ENCODE measurements at places on chromosomes 1 and 21. TPM values are rescaled to one million over a fixed set of nuclear protein-coding genes. Genes with fewer than 3 reads are reported as not detected.

Gene VSIG8
- total RNA-seq = not detected

Gene NID1
- total RNA-seq = 43.7 TPM

Gene LRRC3
- 4.7 TPM for total RNA-seq

Gene SERPINC1
- total RNA-seq = 0.98 TPM

Gene IFFO2
- total RNA-seq = 23.7 TPM

Gene MAP3K21
- total RNA-seq = 10.4 TPM

- no peaks in the 10 kb centered on the region for H3K36me3 ChIP-seq
- H3K27ac ChIP-seq = no peak overlapping the region
- no peaks in the 10 kb centered on the region for H3K27me3 ChIP-seq
- no peak overlapping the region for H3K4me3 ChIP-seq
Measured at GRCh38 chr1:220991506-220991905, 112.3 kb downstream of the HLX start.

- no peak overlapping the region for H3K27ac ChIP-seq
- no peaks in the 10 kb centered on the region for H3K36me3 ChIP-seq
- no peak overlapping the region for H3K4me3 ChIP-seq
- no peak for DNase-seq
- no peaks in the 10 kb centered on the region for H3K27me3 ChIP-seq
Measured at GRCh38 chr21:16707274-16707673, 805.6 kb upstream of the CXADR start.

GRCh38 chr1:63969441-63969901, 195.7 kb downstream of the ROR1 start:
- no peaks in the 10 kb centered on the region for H3K27me3 ChIP-seq
- H3K4me3 ChIP-seq = no peak overlapping the region
- 0 out of 2 replicates have a peak, but pooled peaks cover 3% of the 10 kb centered on the region for H3K4me1 ChIP-seq
- no peaks in the 10 kb centered on the region for H3K36me3 ChIP-seq

DNA sequence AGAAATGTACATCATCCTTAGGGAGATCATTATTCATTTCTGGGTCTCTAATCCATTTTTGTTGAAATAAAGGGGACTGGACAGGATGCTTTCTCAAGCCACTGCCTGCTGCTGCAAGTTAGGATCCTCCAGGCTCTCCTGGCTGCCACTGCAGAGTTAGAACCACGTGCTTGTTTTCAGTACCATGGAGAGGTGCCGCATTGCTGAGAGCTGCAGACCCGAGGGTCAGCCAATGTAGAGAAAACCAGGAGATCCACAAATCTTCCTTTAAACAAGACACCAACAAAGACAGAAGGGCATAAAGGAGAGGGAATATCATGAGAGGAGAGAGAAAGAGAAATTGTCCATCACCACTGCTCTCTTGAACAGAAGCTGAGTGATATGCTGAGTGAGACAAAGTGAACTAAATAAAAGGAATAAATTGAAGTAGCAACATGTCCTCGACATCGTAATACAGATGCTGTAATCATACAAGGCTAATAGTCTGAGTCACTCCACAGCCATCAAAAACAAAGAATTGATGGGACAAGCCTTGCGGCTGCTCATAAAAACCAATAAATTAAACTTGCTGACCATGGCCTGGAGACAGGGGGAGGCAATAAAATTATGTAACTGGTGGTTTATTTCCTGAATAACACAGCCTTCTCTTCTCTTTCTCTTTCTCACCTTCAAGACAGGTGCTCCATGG, 255.7 kb downstream of the OMA1 start:
- no peak overlapping the region for H3K27ac ChIP-seq
- H3K4me1 ChIP-seq = no peaks in the 10 kb centered on the region
- no peaks in the 10 kb centered on the region for H3K27me3 ChIP-seq
- H3K4me3 ChIP-seq = no peak overlapping the region

- H3K27ac ChIP-seq = no peak overlapping the region
- no peaks in the 10 kb centered on the region for H3K4me1 ChIP-seq
- no peak overlapping the region for H3K4me3 ChIP-seq
- no peaks in the 10 kb centered on the region for H3K36me3 ChIP-seq
- H3K27me3 ChIP-seq = no peaks in the 10 kb centered on the region
- peak; percentile 30 for DNase-seq
Measured at GRCh38 chr1:98468111-98468717, 193.3 kb upstream of the SNX7 start.

GRCh38 chr1:67350783-67351182, 43.1 kb downstream of the IL12RB2 start:
- no peak for DNase-seq
- H3K4me3 ChIP-seq = no peak overlapping the region
- H3K36me3 ChIP-seq = no peaks in the 10 kb centered on the region
- H3K27ac ChIP-seq = no peak overlapping the region
- no peaks in the 10 kb centered on the region for H3K27me3 ChIP-seq

DNA sequence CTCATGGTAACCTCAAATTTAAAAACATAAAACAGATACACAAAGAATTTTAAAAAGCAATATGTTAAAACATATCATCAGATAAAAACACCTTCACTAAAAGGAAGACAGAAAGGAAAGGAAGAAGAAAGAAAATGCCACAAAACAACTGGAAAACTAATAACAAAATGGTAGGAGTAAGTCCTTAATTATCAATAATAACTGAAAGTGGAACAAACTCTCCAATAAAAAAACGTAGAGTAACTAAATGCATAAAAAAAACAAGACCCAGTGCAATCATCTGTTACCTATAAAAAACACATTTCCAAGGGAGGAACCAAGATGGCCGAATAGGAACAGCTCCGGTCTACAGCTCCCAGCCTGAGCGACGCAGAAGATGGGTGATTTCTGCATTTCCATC, 47.1 kb upstream of the ACADM start:
- no peak for DNase-seq
- peaks cover 14% of the 10 kb centered on the region for H3K4me1 ChIP-seq
- no peak overlapping the region for H3K4me3 ChIP-seq
- no peaks in the 10 kb centered on the region for H3K27me3 ChIP-seq
- H3K36me3 ChIP-seq = no peaks in the 10 kb centered on the region
- H3K27ac ChIP-seq = no peak overlapping the region

DNA sequence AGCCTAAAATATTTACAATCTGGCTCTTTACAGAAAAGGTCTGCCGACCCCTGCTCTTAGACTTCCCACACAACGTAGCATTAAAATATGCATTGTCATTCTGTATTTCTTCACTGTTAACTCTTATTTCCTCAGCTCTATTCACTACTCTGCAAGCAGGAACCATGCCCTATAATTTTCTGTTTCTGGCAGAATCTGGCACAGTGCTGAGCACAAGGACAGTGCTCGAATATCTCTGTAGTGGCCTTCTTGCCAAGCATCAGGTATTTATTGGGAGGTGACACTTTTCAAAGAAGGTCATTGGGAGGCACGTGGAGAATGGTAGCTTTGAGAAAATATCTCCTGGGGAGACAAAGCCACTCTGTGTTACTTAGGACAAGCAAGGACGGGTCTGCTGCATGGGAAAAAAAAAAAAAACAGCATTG, 77.9 kb downstream of the PSMG1 start:
- no peaks in the 10 kb centered on the region for H3K27me3 ChIP-seq
- no peaks in the 10 kb centered on the region for H3K4me1 ChIP-seq
- no peak overlapping the region for H3K27ac ChIP-seq
- no peak for DNase-seq

- no peaks in the 10 kb centered on the region for H3K36me3 ChIP-seq
- H3K27ac ChIP-seq = peak overlapping the region; percentile 92
- H3K4me3 ChIP-seq = peak overlapping the region; percentile 98
- H3K4me1 ChIP-seq = peaks cover 32% of the 10 kb centered on the region
- no peak for DNase-seq
Measured at GRCh38 chr21:43717967-43718871, 710 bp upstream of the PDXK start.

GRCh38 chr1:207672522-207673130, 27.7 kb downstream of the CR1L start:
- no peaks in the 10 kb centered on the region for H3K27me3 ChIP-seq
- no peaks in the 10 kb centered on the region for H3K36me3 ChIP-seq
- DNase-seq = peak; percentile 43

GRCh38 chr1:84116558-84116957, 27.5 kb upstream of the PRKACB start:
- H3K4me3 ChIP-seq = no peak overlapping the region
- no peaks in the 10 kb centered on the region for H3K27me3 ChIP-seq
- H3K4me1 ChIP-seq = no peaks in the 10 kb centered on the region
- no peaks in the 10 kb centered on the region for H3K36me3 ChIP-seq
- H3K27ac ChIP-seq = no peak overlapping the region

GRCh38 chr1:85576642-85577418, 3.7 kb upstream of the CCN1 start:
- no peaks in the 10 kb centered on the region for H3K27me3 ChIP-seq
- peaks cover 40% of the 10 kb centered on the region for H3K4me1 ChIP-seq
- peak overlapping the region; percentile 75 for H3K4me3 ChIP-seq
- DNase-seq = peak; percentile 76
- no peaks in the 10 kb centered on the region for H3K36me3 ChIP-seq
- H3K27ac ChIP-seq = peak overlapping the region; percentile 90

- H3K4me3 ChIP-seq = no peak overlapping the region
- H3K36me3 ChIP-seq = no peaks in the 10 kb centered on the region
Measured at GRCh38 chr1:55750628-55750995, 535.4 kb upstream of the USP24 start.

- no peaks in the 10 kb centered on the region for H3K4me1 ChIP-seq
- no peak for DNase-seq
- no peak overlapping the region for H3K4me3 ChIP-seq
- H3K36me3 ChIP-seq = no peaks in the 10 kb centered on the region
- H3K27me3 ChIP-seq = no peaks in the 10 kb centered on the region
- H3K27ac ChIP-seq = no peak overlapping the region
Measured at GRCh38 chr1:109338091-109338490, 31.3 kb upstream of the MYBPHL start.

Data from Caco-2 (cell line).